Activated naive CD8-positive, alpha-beta T cell treated with anti-CD3 and anti-CD28 coated beads, Interleukin-2, amount 10 ng/mL, durations not matched to agents 7 days and 5 days (primary cell): ENCODE measurements at places on chromosomes 6 and 20. TPM values are rescaled to one million over a fixed set of nuclear protein-coding genes. Genes with fewer than 3 reads are reported as not detected.

FNDC1 gene
- total RNA-seq = not detected

RNGTT gene
- total RNA-seq = 20.1 TPM

CST2 gene
- not detected for total RNA-seq

HLA-DOA gene
- total RNA-seq = 8.3 TPM

GLP1R gene
- not detected for total RNA-seq

JPH2 gene
- 0.36 TPM for total RNA-seq

ZNF343 gene
- total RNA-seq = 12.0 TPM

LGSN gene
- 0.40 TPM for total RNA-seq

THBS2 gene
- not detected for total RNA-seq

DEFB123 gene
- total RNA-seq = not detected

STX11 gene
- 11.1 TPM for total RNA-seq

ACSS1 gene
- 53.3 TPM for total RNA-seq

FOXA2 gene
- total RNA-seq = not detected

SAMD5 gene
- total RNA-seq = not detected

MOCS3 gene
- total RNA-seq = 5.8 TPM

LAMA5 gene
- total RNA-seq = 0.80 TPM

CDKN1A gene
- 25.9 TPM for total RNA-seq

MYT1 gene
- total RNA-seq = not detected

EPPIN gene
- not detected for total RNA-seq

PKHD1 gene
- not detected for total RNA-seq
